Fibroblast of villous mesenchyme (primary cell): ENCODE measurements at places on chromosomes 7 and 10.

- DNase-seq = no peak
Observed at GRCh38 chr10:112517451-112517862, 70.4 kb downstream of the VTI1A start.

GRCh38 chr7:90759710-90760109, 163.6 kb downstream of the CDK14 start:
- no peak for DNase-seq

DNA sequence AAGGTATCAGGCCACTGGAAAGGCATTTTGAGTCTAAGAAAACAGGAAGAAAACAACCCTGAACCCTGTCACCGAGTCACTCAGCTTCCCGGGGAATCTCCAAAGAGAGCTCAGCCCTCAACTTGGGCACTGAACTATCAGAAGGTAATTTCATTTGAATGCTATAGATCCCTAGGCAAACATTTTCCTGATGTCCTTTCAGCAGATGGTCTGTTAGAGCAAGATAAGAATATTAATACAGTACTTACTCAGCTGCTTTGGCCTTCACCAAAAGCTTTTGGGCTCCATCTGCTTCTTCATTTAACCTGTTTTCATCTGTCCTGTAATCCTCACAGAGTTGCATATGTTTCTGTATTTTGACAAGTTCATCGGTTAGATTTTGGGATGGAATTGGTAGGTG, 34.2 kb upstream of the LAMB1 start:
- no peak for DNase-seq

DNA sequence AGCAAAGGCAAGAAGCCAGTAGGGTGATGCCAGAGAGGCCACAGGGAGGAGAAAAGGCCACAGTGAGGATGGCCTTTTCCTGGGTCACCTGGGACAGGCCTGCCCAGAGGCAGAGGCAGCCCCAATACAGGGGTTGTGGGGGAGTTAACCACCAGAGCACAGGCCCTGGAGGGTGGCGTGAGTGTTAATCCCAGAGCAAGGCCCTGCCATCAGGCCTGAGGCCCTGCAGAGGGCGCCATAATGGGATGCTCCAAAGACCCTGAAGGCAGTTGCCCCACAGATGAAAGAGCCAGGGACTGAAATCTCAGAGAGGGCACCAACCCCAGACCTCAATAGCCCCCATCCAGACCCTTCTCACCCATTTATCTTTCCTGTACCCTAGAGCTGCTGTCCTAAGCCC, 23.9 kb downstream of the SLC13A4 start:
- DNase-seq = no peak

- no peak for DNase-seq
Observed at GRCh38 chr7:2660359-2661095, 27.5 kb upstream of the AMZ1 start.

- peak; percentile 46 for DNase-seq
Observed at GRCh38 chr7:75711656-75712514, 26.9 kb downstream of the HIP1 start.

GRCh38 chr7:101418694-101419093, 56.0 kb downstream of the COL26A1 start:
- no peak for DNase-seq

- DNase-seq = peak; percentile 28
Observed at GRCh38 chr10:74799721-74800221, 26.6 kb upstream of the KAT6B start.

GRCh38 chr7:75985518-75986146, 8.8 kb downstream of the TMEM120A start:
- DNase-seq = no peak

DNA sequence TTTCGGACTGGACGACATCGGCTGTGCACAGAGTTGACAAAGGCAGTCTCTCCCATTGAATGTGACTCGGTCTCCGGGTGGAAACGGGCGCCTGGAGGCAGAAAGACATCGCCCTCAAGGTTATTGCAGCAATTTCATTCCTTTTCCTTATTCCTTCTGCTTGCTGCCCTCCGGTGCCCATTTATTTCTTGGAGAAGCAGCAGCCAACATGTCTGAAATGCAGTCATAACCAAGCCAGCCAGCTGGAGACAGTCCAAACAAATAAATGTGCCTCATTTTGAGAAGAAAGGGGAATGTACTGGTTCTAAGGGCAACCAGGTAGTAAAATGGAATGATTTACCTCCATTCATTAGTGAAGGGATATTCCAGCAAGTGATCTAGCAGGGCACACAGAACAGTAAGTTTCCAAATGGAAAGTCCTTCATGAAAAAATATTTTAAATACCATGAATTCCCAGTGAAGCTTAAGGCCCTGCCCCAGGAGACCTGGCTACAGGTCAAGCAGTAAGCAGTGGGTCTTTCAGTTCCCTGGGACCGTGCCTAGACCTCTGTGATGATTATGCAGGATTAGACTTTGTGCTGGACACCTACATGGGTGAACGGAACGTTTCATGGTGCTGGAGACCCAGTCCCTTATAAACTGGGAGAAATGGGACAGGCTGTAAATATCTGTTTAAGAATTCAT, 86.6 kb downstream of the ABLIM1 start:
- DNase-seq = no peak

GRCh38 chr7:50400114-50400513, 50.0 kb downstream of the FIGNL1 start:
- no peak for DNase-seq

DNA sequence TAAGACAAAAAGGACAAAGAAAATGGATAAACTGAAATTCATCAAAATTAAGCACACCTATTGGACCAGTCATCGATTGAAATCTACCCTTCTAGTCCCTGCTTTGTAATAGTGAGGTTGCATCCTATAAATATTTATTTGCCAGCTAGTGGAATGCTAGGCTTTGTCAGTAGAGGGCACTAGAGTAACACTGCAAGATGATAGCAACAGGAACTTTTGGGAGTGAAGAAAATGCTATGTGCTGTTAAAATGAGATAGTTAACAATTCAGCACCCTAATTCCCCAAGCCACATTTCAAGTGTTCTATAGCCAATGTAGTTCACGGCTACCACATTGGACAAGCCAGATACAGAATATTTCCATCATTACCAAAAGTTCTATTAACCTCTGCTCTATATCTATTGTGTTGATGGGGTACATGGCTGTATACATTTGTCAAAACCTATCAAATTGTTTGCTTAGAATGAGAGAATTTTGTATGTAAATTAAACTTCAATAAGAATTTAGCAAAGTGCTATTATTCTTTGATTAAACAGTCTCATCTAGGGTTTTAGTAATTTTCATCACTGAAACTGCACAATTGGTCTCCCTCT, 69.8 kb downstream of the LSMEM1 start:
- DNase-seq = peak; percentile 74

DNA sequence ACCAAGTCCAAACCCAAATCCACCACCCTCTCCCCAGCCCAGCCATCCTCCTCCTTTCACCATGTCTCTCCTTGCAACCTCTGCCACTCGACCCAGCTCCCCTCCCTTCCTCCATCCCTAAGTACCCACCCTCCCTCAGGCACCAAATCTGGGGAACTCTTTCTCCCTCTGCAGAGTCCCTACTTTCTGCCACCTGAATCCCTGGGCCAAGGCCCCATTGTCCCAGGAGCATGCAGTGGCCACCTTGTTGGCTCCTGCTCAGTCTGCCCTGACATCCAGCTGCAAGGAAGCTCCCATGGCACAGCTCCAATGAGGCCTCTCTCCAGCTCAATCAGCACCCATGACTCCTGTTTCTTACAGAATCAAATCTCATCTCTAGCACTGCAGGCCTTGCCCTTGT, 5.5 kb upstream of the UNC5B start:
- DNase-seq = no peak

DNA sequence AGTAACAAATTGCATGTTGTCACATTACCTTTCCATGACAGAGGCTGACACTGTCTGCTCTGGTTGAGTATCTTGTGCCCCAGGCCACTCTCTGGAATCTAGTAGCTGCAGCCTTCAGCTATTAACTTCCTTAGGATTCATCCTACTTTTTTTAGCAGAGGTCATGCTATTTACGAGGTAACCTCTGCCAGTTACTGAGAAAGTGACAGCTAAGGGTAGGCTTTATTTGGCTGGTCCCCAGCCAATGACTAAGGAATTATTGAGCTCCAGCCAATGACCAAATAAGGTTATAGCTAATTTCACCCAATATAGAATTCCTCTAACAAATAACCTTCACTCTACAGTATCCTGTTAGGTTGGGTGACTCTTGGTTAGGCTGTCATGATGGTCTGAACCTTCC, 1361.7 kb downstream of the XPNPEP1 start:
- no peak for DNase-seq

DNA sequence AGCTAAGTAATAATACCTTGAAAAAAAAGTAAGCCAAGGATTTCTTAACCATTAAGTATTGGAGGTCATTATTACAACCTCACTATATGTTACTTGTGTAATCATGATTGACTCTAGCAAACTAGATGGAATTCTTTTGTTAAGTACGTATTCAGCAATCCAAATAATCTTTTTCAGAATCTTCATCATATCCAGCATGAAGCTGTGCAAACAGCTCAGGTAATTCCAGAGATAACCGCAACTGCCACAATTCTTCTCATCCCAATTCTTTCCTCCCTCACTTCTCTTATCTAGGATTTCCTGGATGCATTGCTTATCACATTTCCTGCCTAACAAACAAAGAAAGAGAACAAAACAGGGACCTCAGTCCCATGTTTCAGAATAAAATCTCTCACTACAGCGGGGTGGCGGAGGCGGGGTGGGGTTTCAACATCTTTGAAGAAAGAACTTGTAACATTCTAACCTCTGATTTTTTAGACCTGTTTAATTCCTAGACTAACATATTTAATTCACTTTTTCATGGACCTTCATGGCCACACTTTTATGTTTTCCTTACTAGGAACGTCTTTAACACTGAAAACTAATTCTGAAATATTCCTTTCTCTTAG, 156.5 kb downstream of the POM121L12 start:
- no peak for DNase-seq

- no peak for DNase-seq
Observed at GRCh38 chr7:141515941-141516340, 35.3 kb upstream of the AGK start.

GRCh38 chr7:48512892-48513291, 341.6 kb downstream of the ABCA13 start:
- DNase-seq = no peak

- peak; percentile 34 for DNase-seq
Observed at GRCh38 chr10:23530079-23530478, 91.2 kb downstream of the OTUD1 start.

DNA sequence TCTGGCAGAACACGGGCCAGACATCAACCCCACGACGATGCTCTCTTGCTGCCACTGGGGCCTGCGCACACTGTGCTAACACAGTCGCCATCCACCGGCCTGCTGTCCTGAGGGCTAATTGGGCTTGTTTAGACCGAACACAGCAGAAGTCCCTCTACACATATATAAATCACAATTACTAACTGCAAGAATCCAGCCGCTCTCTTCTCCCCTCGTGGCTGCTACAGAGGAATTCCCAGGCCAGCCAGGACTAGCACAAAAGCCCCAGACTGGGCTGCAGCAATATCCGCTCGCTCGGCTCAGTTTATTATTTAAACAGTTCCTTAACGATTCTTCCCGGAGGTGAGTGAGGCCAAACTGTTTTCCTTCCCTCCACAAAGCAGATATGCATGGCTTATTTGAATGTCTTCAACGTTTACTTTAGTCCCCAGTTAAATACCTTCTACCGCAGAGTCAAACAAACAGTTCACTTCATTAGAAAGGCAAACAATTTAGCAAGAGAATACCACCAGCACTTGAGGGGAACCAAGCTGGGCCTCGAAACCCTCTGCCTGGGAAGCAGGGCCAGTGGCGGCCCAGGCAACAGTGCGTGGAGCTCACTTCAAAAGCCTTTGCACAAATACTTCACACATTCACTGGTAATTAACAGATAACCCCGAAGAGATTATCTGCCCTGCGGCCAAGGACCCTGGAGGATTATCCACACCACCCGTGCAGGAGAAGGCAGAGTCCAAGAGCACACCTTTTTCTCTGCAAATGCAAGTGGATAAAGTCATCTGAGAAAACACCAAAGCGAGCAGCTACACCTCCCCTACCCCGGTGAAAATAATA, 145.3 kb downstream of the GLI3 start:
- DNase-seq = peak; percentile 76

GRCh38 chr10:106826716-106827115, 337.8 kb downstream of the SORCS1 start:
- no peak for DNase-seq

GRCh38 chr7:92266415-92267241, 20.9 kb downstream of the ANKIB1 start:
- peak; percentile 42 for DNase-seq
